ENCODE measurements at places on chromosomes 2 and 18.

DNA sequence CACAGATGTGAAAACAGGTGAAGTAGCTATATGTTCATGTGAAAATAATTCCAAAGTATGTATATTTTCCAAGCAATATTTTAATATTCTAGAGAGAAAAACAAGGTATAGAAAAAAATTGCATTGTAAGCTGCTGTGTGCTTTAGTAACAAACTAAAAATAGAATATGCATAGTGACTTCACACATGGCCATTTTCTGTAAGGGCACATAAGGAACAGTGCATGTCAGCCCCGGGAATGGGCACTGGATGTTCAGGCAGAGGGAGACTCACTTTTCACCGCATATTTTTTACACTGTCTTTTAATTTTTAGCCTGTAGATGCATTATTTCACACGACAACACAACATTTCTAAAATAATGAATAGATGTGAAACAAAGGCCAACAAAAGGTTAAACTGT is 46.0 kb downstream of the CMPK2 start:
- DNase-seq, result no peak

- no peak for DNase-seq
Observed at GRCh38 chr18:7735196-7735595, 168.1 kb downstream of the PTPRM start.

GRCh38 chr2:11625671-11626070 is 44.3 kb downstream of the NTSR2 start:
- no peak for DNase-seq

DNA sequence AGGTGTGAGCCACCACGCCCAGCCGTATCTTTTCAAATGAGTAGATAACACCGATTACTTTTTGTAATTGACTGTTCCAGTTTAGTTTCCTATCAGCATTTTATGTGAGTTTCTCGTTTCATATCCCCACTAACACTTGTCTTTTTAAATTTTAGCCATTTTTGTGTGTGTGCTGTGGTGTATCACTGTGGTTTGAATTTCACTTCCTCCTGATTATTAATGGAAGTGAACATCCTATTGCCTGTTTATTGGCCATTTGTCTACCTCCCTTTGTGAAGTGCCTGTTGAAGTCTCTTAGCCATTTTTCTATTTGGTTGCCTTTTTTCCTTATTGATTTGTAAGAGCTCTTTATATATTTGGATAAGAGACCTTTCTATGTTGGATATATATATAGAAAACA is 91.7 kb upstream of the STON1 start:
- no peak for DNase-seq

- DNase-seq, result no peak
Observed at GRCh38 chr2:126945118-126945517, 46.4 kb downstream of the TEX51 start.

DNA sequence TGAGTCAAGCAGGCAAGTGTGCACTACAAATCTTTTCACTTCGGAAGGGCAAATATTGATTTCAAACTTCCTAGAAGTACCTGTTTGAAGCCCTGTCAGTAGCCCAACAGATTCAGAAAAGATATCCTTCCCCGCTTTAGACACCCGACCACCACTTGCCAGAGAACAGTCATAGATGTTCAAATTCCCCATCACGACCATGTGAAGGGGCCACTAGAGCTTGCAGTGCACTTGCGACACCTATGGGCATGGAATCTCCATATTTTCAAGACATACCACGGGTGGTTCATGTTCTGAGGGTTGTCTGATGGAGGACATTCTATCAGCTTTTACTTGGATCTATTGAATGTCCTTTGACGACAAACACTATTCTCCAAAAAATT is 23.8 kb downstream of the GNLY start:
- no peak for DNase-seq

DNA sequence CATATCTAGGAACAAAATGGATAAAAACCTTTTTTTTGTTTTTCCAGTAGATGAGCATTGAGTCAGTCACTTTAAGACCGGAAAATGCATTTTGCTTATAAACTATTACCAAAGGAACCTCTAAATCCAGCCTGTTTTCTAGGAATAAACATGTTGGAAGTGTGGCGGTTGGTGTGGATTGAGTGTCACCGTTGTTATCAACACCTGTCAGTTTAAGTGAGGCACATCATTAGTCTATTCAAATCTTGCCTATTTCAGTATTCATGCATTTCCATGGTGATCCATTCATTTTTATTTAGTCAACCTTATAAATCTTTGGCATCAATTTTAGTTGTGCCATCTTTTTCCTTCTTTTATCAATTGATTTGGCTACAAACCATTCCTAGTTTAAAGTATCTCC is 3.3 kb downstream of the KLHL29 start:
- no peak for DNase-seq

DNA sequence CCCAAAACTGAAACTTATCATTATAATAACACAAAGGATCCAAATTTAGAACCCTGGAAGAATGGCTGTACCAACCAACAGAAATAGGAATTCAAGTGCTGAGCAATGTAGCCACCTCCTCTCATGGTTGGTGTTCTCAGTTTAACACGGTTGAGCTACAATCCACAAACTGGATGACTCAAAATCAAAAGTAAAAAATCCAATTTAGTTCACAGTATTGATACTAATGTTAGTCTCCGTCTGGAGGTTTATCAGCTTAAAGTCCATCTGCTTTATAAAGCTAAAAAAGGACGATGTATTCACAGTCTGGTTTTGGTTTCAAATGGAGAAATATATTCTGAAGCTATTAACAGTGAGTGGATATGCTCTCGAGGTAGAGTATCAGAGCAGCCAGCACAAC is 40.5 kb downstream of the CNTNAP5 start:
- DNase-seq, result no peak

DNA sequence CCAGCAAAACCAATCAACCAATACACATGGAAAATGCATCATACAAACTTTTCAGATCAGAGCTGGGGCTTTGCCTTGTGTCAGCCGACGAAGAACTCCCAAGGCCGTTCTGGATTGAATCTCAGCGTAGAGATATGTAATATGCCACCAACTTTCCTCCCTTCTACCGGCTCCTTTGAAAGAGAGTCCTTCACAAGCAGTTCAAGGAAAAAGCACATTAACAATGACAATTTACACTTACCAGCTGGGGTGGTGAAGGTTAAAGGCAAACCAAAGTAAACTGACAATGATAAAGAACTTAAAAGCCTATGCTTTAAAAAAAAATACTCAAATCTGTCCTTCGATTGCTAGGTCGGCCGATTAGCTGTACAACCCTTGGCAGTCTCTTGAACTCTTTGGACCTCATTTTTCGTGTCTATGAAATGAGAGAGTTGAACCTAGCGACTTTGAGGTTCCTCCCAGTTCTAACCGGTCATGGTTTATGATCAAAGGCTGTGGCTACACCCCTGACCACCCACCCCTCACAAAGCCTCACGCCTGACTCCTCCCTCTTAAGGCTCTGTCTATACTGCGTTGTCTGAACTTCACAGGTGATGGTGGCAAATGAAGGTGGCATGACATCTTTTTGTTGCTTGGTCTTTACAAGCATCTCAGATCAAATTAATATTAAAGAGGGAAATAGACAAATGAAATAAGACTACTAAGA is 46.2 kb downstream of the BCL2 start:
- peak; percentile 32 for DNase-seq

- DNase-seq, result no peak
Observed at GRCh38 chr2:228072669-228073068, 108.8 kb downstream of the SPHKAP start.

GRCh38 chr18:12726774-12727550 is 24.1 kb downstream of the PSMG2 start:
- DNase-seq, result peak; percentile 44

- DNase-seq, result no peak
Observed at GRCh38 chr2:5977477-5977876, 285.3 kb downstream of the SOX11 start.

- DNase-seq, result peak; percentile 36
Observed at GRCh38 chr18:12287684-12288402, 20.2 kb upstream of the TUBB6 start.
